NCI-H510A (cell line): ENCODE measurements at places on chromosomes 1 and 21.

- no peak for DNase-seq
Observed at GRCh38 chr21:9738527-9738926, 782.9 kb upstream of the TPTE start.

GRCh38 chr1:85102479-85102878 is 54.2 kb upstream of the MCOLN3 start:
- no peak for DNase-seq

DNA sequence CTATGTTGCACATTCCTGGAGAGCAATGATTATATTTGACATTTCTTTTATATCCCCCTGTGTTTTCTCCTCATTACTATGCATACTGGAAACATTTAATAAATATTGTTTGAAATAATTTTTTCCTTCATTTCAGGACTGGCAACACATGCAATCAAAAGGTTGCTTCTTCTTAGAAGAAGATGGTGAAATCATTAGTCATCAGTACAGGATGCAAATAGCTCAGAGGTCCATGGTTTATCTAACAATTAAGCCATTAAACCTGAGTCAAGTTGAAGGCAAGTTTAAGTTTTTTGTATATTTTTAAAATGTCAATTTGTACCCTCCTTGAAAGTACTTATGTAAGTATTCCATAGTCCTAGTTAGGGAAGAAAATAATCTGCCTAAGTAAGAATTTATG is 22.5 kb downstream of the EFCAB7 start:
- no peak for DNase-seq

DNA sequence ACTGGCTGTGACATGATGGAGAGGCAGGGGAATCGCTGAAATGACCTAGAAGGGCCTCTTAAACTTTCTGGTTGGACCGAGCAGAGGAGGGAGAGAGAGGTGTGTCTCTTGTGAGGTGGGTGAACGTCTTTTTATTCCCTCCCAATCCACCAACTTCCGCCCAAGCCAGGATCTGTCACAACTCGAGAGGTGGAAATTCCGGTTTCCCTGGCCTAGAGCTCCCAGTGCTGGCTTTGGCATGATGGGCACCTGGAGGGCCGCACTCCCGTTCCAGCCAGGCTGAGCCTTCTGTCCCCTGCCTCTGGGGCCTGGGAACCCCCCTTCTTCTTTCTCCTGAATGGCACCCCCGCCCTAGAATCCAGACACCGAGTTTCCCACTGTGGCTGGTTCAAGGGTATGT is at the start of gene SEMA4A:
Gene SEMA4A (plus strand): TSS at position 224 of the 400 bp plus-strand sequence. CDS start 994 bp downstream, outside the sequence.
- DNase-seq: peak; percentile 88

GRCh38 chr1:170578359-170578758 is 46.4 kb downstream of the GORAB start:
- DNase-seq: no peak

GRCh38 chr1:33221385-33221758 is 34.9 kb upstream of the ZNF362 start:
- no peak for DNase-seq

DNA sequence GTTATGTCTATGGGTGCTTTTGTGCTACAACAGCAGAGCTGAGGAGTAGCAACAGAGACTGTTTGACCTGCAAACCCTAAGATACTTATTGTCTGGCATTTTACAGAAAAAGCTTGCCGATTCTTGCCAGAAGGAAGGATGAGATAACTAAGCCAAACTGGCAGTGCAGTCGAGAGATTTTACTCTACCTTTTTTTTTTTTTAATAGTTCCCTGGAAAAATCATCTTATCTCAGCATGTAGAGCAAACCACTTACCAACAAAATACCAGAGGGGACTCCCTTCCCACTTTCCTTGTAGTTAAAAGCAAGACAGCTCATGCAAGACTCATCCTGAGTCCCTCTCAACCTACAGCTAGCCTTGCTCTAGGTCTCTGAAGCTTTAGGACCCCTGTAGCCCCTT is 132.9 kb downstream of the SYT2 start:
- no peak for DNase-seq

DNA sequence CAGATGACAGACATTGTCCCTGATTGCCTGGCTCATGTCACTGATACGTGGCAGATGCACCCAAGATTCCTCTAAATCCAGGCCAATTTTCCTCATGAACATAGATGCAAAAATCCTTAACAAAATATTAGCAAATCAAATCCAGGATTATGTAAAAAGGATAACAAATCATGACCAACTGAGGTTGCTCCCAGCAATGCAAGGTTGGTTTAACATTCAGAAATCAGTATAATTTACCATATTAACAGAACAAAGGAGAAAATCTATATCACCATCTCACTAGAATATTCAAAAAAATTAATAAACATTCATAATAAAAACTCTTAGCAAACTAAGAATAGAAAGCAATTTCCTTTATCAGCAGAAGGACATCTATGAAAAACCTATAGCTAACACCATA is 39.7 kb downstream of the FAF1 start:
- DNase-seq: no peak

DNA sequence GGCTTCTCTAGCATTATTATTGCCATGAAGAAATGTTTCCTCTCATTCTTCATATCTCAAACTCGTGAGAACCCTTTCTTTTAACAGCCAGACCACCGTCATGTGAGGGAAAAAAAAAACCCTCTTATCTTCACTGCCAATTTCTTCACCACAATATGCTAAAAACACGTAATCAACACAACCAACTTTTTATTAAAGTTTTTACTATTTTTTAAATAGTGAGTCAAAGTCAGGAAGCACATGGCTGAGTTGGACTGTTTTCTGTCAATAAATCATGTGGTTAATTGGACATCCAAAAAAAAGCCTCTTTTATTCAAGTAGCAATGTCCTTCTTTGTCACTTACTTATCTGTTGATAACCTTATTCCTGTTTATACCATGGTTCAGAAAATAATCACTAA is 55.9 kb upstream of the SAMD13 start:
- no peak for DNase-seq

GRCh38 chr1:110953031-110953430 is 10.7 kb downstream of the LRIF1 start:
- DNase-seq: no peak

DNA sequence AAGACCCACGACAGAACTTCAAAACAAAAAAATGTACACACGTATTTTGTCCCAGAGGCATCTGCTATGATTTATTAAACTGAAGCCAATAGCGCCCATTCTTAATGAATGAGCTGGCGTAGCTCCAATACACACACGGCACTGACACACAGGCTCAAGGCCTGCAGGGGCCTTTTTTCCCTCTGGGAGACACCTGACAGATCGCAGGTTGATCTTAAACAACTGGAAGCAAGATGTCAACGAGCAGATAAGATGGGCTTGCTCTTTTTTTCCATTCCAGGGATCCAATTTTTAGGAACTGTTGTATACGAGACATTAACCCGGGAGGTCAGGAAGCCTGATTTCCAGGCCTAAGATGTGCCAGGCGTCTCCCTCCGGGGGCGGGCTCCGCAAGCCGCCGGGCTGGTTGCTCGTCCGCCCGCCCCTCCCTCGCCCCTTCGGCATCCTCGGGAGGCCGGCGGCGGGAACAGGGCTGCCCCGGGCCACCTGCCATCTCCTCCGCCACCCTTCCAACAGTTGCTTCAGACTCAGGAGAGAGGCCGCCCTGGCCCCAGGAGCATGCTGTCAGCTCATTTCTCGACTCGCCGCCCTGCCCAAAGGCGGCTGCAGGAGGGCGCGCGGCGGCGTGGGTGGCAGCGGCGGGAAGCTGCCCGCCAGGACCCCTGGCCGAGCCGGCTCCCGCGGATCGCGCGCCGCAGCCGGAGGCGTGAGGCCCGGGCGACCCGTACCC is 735 bp downstream of the TTC13 start:
- peak; percentile 42 for DNase-seq

DNA sequence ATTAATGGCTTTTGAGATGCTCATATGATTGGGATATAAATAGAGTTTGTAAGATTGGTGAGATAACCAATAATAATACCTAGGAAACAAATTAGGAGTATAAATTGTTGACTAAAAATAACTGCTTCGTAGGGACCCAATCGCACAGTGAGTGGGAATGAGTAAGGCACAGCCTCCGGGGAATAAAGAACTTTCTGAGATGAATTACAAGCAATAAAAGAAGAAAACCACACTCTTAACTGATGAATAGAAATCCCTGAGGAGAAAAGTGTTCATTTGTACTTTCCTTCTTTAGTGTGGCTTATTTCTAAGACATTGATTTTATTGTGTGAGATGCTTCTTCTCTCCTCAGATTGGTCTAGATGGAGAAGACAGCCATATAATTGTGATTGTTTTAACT is 443.4 kb upstream of the PRMT6 start:
- no peak for DNase-seq

GRCh38 chr1:38050397-38051078 is 3.9 kb upstream of the POU3F1 start:
- DNase-seq: no peak

GRCh38 chr1:152182431-152182830 is 23.4 kb upstream of the RPTN start:
- no peak for DNase-seq

DNA sequence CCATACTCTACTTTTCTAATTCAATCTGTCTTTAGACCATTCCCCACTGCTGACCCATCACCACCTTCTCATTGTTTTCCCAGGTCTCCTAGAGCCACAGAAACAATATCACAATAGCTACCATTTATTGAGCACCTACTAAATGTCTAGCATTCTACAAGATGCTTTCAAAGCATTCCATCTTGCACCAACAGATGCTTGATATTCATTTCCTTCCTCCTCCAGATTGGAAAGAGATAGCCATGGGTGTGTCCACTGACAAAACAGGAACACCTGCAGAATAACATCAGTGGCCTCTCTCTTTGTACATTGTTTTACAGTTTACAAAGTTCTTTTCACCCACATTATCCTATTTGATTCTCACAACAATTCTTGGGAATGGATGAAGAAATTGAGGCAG is 2.2 kb downstream of the RAB3B start:
- DNase-seq: no peak

DNA sequence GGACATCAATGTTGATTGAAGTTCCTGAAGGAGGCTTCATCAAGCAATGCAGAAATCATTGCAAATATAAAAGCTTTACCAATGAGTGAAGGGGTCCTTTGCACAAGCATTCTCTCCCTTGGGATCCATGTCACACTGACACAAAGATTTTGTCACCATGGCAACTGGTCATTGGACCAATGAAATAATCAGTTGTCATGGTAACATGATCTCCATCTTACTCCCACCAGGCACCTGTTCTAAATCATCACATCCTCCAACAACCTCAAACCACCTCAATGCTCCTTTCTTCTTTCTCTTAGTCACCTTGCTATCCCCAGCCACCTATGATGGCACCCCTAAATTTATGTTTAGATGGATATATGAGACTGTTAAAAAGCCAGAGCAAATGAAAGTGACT is 13.5 kb upstream of the FOXJ3 start:
- no peak for DNase-seq

- DNase-seq: no peak
Observed at GRCh38 chr1:171583591-171584201, 38.3 kb upstream of the MYOCOS start.

DNA sequence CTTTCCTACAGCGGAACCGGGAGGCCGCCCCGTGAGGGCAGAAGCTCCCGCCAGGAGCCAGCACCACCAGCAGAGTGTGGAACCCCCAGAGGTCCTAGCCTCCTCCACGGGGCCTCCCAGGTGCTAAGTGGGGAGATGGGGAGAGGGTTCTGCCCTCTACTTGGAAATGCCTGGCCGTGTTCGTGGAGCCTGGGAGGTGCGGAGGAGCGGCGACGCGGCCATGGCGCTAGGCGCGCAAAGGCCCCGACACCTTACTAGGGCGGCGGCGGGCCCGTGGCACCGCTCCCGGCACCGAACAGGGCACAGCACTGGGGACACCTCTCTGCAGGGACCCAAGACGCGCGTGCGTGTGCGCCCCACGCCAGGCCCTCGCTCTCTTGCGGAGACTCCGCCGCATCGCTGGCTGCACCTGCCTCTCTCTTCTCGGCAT is 1.3 kb upstream of the CACNA1E start:
- DNase-seq: no peak

DNA sequence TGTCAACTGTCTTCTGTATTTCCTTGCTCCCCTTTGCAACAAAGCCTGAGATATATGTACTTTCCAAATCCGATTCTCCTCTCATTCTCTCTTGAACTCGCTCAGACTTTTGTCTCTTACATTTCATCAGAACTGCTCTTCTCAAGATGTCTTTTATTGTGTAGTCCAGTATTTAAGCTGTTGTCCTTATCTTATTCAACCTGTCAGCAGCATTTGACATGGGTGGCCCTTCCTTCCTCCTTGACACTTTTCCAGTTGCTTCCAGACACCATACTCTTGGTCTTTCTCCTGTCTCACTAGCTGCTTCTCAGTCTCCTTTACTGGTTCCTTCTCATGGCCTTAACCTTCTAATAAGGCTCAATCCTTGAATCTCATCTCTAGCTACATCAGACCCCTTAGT is 47.0 kb downstream of the TSNAX start:
- DNase-seq: no peak

DNA sequence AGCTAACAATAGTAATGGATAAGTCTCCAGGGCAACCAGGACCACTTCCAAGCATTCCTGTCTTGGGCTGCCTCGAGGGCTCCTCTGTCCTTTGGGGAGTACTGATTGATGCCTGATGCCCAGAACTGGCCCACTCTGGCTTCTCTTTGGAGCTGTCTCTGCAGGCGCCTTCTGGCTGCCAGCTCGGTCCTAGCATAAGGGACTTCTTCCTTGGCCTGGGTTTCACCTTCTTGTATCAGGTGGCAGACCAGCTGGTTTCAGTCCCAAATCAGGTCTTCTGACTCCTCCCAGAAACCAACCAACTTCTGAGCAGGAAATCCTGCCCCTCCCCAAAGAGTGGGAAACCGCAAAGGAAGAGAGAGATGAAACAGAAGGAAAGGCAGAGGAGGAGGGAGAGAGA is 10.6 kb downstream of the G0S2 start:
- DNase-seq: no peak

GRCh38 chr1:197782722-197783360 is 7.6 kb upstream of the DENND1B start:
- DNase-seq: no peak

DNA sequence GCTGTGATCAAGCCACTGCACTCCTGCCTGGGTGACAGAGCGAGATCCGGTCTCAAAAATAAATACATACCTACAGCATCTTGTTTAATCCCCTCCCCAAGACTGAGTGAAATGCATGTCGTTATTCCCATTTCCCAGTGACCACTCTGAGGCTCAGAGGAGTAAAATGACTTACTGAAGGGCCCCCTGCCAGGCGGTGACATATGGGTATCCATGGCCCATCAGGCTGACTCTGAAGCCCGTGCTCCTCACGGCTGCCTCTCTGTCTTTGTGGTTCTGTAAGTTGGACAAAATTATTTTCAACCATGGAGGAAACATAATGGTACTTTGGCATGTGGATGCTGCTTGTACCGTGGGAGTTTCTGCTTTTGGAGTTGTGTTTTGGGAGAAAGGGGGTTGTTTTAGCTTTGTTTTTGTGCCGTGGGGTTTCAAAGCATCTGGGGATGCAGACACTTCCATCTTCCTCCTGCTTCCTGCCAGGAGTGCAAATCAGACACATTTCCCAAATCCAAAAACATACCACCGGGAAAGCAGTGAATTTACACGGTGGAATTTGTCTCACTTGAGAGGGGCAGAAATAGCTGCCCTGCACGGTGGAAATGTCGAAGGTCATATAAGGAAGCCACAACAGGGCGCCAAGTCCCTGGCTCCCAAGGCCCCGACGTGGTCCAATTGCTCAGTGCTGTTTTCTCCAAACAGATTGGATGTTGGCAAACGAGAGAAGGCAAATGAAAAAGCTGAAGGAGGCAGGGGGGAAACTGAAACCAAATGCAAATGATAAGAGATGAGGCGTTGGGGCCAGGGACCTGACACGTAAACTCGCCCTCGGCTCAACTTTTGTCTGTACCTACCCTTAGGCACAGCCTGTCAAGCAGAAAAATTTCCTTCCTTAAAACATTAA is 17.1 kb upstream of the PINK1 start:
- DNase-seq: no peak
